Stimulated activated CD8-positive, alpha-beta memory T cell treated with anti-CD3 and anti-CD28 coated beads, Interleukin-4, amount 100 ng/mL, for 48 hours (primary cell): ENCODE measurements at places on chromosomes 4 and X.

- DNase-seq, result no peak
Measured at GRCh38 chr4:138959097-138959815, 56.3 kb upstream of the NOCT start.

GRCh38 chr4:120232050-120232449 is 165.4 kb upstream of the MAD2L1 start:
- no peak for DNase-seq

- DNase-seq, result no peak
Measured at GRCh38 chr4:106775636-106776035, 260.5 kb downstream of the DKK2 start.

DNA sequence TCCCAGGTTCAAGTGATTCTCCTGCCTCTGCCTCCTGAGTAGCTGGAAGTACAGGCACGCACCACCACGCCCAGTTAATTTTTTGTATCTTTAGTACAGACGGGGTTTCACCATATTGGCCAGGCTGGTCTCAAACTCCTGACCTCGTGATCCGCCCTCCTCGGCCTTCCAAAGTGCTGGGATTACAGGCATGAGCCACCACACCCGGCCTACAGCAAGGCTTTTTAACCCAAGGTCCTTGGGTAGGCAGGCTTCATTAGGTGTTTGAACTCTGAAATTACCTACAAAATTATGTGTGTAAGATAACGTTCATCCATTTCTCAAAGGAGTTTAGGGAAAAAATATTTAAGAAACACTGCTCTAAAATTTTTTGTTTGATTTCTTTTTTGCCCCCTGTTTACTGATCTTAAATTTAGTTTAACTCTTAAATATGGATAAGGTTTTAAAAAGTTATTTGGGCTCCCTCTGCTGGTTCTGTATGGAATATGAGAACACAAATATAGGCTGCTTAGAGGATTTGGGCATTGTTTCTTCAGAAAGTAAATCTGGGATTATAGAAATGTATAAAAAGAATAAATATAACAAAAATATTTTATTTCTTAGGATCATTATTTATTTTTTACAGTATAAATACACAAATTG is 92.8 kb downstream of the CBR4 start:
- DNase-seq, result no peak

DNA sequence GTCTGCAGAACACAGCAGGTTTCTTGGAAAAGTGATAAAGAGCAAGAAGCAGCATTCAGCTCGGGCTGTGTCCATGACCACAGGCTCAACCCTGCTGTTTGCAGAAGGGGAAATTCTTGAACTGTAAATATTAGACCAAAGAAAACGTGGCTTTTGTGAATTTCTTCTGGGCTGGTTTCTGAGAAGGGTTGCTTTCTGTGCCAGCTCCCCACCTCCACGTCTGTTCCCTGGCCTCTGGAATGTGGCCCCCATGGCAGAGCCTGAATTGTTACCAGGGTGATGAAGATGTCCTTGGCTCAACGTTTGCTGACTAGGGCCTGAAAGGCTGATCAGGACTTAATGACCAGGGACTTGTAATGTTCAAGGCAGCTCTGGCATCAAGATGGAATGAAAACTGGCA is 116.0 kb downstream of the CPEB2 start:
- no peak for DNase-seq

DNA sequence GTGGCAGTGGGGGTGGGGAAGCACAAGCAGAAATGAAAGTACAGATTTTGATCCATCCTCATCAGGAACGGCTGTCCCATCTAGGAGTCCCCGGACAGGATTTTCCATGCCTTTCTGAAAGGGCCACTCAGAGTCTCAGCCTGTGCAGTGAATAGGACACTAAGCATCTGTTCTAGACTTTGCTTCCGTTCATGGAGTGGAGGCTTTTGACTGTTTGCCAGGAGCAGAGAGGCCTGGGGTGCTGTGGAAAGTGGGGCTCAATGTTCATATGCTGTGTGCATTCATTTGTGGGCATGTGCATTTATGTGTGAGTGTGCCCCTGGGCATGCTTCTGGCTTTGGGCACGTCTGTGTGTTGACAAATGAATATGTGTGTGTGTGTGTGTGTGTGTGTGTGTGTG is 25.6 kb upstream of the MAMLD1 start:
- no peak for DNase-seq

DNA sequence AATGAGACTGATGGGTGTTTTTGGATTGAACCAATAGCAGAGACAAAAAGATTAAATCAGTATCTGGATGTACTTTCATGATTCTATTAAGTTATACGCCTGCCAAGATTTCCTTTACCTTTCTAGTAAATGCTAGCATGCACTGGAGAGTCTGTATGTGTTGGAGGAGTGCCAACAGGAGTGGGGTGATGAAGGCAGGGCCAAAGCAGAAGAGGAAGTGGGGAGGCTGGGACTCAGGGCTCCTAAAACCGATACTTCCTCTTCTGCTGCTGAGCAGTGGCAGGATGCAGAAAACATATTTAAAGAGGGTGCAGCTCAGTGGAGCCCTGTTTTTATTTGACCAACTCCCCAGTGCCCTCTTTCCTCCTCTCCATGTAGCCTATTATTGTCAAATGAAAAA is 5.6 kb downstream of the CYSLTR1 start:
- DNase-seq, result no peak

- DNase-seq, result no peak
Measured at GRCh38 chrX:110216027-110216426, 101.9 kb downstream of the AMMECR1 start.

DNA sequence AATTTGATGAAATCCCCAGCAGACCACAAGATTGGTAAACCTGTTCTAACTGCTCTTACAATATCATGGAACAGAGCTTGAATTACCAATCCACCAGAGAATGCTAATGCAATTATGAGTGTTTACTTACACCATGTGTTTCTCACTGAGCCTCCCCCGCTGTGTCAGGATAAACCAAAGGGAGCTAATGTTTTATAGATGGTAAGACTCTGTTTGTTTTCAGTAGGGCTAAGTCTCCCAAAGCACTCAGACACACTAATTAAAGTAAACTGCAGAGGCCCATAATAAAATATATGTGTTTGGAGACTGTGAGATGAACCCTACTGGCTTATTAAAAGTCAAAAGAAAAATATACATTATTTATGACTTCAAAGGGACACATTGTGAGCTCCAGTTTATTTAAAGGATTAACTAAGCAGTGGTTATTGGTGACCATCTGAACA is 261.7 kb upstream of the FAM241A start:
- no peak for DNase-seq

GRCh38 chr4:1705732-1706131 is 6.4 kb downstream of the SLBP start:
- no peak for DNase-seq

DNA sequence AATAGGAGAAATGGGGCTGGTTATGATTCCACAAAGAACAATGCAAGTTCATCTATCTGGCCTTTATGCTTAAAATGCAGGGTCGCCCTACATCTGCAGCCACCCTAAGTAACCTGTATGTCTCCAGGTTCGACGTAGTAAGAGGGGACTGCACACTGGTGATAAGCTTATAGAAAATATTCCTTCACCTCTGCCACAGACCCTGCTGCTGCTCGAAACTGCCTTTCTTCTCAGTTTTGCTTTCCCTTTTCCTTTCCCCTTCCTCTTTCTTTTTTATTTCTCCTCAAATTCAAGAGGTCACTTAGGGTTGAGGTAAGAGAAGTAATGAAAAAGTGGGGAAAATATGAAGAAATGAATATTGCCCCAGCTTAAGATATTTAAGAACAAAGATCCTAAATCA is 123.5 kb downstream of the DCHS2 start:
- no peak for DNase-seq

DNA sequence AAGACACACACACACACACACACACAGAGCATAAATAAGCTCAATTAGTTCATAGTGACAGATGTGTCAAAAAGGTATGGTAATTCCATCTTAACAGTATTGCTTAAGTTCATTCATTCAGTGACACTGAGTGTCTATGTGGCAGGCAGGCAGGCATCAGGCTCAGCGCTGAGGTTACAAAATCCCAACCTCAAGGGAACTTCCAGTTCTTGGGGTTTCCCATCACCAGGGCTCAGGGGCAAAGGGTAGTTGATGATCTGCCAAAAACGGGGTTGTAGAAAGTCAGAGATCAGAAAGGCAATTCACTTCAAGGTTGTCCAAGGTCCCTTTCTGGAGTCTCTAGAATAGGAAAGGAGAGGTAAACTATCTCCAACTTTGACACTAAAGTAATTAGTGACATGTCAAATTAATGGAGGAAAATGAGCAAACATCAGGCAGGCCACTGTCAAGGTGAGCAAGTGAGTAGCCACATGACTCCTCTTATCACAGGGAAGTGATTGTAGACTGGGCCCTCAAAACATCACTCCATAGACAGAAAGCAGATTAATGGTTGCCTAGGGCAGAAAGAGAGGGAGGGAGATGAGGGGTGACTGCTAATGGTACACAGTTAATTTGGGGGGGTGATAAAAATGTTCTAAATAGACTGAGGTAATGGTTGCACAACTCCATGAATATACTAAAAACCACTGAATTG is 41.8 kb downstream of the GPC4 start:
- no peak for DNase-seq

GRCh38 chrX:20571611-20572010 is 304.9 kb upstream of the RPS6KA3 start:
- no peak for DNase-seq

- DNase-seq, result no peak
Measured at GRCh38 chrX:43087830-43088229, 309.9 kb upstream of the PPP1R2C start.

- DNase-seq, result no peak
Measured at GRCh38 chr4:120855307-120856001, 67.1 kb downstream of the PRDM5 start.

- no peak for DNase-seq
Measured at GRCh38 chr4:4248885-4249203, 821 bp upstream of the TMEM128 start.

GRCh38 chr4:120056246-120056645 is 10.4 kb downstream of the MAD2L1 start:
- no peak for DNase-seq

- no peak for DNase-seq
Measured at GRCh38 chrX:21993265-21993664, 38.9 kb upstream of the PHEX start.

DNA sequence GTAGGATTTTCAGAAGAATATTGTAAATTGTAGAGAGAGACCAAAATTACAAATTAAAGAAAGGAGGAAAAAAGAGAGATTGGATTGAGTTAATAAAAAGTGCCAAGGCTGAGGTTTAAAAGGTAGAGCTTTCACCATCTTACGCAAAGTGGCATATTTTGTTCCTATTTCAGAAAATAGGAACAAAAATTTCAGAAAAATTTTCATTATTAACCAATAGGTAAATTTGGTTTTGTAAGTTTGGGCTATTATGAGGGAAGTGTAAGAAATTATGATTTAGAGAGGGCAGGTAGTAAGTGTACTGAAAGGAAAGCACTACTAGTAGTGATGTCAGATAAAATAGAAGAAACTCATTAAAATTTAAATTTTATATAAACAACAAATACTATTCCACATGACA is 479.7 kb downstream of the ACTRT1 start:
- DNase-seq, result no peak

GRCh38 chr4:179097741-179098140 is 1655.5 kb upstream of the AGA start:
- DNase-seq, result no peak

DNA sequence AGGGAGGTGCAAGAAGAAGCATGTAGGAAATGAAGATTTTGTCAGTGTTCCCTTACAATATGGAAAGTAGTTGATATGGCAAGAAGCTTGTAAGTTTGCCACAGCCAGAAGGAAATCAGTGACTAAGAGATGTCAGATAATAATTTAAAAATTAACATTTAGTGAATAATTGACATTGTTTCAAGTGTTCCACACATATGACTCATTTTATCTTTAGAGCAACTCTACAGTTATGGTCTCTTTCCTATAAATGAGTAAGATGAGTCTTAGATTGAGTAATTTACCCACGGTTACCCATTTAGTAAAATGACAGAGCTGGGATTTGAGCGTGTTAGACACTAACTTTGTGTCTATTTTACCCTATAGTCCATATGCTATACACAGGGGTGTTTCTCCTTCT is 300.3 kb upstream of the IRS4 start:
- DNase-seq, result no peak

GRCh38 chrX:11064276-11064675 is 46.9 kb upstream of the HCCS start:
- no peak for DNase-seq

- no peak for DNase-seq
Measured at GRCh38 chr4:138408758-138409157, 166.6 kb upstream of the SLC7A11 start.

DNA sequence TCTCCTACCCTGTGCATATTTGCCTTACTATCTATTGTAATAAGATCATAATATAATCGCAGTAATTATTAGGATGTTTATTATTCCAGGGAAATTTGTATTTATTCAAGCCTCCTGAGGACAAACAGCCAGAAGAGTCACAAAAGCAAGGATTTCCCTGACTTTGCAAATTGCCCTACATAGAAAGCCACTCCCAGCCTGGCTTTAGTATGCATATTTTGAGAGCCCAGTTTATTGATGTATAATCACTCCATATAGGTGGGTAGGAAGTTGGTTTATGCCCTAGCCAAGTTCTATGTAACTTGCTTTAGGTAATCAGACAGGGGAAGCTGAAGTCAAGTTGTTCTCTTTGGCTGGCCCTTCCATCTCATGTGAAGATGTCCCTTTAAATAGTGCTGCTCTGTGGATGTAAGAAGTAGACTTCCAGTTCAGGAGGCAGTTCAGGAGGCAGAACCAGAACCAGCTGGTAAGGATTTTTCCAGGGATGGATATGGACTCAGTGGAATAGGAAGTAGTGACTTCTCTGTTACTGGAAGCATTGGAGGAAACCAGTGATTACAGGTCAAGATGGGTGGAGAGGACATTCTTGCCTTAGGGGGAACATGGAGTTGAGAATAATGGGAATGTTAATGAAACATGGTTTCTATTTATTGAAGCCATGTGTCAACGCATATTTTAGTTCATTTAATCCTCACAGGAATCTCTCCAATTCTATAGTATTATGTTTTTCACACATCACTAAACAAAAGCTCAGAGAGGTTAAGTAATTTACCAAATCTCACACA is 70.5 kb upstream of the KIT start:
- no peak for DNase-seq

DNA sequence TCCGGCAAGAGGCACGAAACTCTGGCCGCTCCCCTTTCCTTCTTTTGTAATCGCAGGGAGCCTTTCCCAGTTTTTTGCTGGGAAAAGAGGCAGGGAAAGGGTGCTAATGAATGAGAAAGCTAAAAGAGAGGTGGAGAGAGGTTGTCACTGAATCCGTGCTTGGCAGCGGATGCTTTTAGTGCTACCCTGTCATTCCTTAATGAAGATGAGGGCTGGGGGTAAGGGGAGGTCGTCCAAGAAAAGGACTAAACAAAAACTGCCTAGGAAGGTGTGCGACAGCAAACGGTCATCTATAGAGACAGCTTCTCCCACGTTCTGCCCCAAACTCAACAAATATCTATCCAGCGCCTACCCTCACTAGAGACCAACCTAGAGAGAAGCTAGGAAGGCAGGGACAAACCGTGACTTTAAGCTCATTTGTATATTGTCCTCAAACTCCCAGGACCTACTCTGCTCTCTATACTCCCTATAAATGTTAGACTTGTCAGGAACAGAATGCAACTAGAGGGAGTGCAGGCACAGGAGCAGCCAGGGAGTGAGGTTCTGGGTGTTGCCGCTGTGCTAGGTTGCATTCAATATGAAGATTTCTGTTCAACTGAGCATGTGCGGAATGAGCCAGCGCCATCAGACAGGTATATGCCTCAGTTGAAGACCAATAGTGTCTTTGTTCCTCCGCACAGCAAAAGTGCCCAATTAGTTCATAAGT is 777 bp upstream of the CASK start:
- peak; percentile 40 for DNase-seq
